ENCODE measurements at places on chromosomes 6 and 20.

- DNase-seq = peak; percentile 87
Observed at GRCh38 chr6:18122128-18123093, at the start of gene NHLRC1. NHLRC1 (minus strand) TSS chr6:18122677; CDS start chr6:18122606, 71 bp downstream.

- DNase-seq = no peak
Observed at GRCh38 chr20:45017281-45017680, 51.0 kb downstream of the STK4 start.

DNA sequence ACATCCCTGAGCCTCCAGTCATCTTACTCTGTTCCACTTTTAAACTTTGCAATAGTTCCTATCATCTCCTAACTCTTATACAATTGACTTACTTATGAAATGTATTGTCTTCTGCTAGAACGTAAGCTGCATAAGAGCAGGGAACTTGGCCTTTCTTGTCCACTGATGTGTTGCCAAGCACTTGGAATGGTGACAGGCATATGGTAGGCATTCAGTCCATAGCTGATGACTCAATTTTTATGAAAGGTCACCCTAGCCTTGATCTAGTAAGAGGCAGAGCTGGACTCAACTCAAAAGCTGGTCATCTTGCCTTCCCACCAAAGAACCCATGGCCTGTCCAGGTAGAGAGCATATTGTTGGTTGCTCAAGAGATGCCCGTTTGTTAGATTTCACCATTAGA, 82.4 kb upstream of the FAM184A start:
- DNase-seq = no peak

- DNase-seq = peak; percentile 75
Observed at GRCh38 chr6:28104392-28105244, 19.8 kb upstream of the ZSCAN16 start.

- DNase-seq = no peak
Observed at GRCh38 chr6:20979076-20979475, 444.8 kb downstream of the CDKAL1 start.

DNA sequence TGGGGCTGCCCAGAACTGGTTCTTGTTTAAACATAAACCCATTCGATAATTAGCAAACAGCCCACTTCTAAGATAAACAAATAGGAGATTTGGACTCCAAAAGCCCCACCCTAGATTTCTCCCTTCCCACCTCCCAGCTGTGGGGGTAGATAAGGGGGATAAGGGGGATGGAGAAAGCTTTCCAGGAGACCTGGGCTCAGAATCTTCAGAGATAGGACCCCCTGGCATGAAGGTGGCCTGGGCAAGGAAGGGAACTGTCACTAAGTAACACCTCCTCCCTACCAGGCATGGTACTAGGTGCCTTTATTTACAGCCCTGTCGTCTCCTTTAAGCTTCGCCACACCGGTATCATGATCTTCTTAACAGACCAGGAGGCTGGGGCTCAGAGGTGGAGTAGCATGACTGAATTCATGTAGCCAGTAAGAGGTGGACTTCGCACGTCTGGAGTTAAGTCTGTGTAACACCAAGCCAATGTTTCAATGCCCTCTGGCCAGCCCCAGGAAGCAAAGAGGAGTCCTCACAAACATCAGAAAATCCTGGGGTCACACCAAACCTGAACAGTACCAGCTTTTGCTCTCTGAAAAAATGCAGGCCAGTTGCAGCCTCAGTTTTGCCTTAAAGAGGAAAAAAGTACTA, 4.6 kb downstream of the SDC4 start:
- no peak for DNase-seq
